Mesenteric fat pad (tissue), 1 donor: ENCODE measurements at places on chromosomes 5 and 9.

GRCh38 chr9:69153707-69154521, 20.2 kb upstream of the TJP2 start:
- no peak for DNase-seq

GRCh38 chr5:58261605-58262004, 198.3 kb downstream of the PLK2 start:
- no peak for DNase-seq

- DNase-seq: no peak
Observed at GRCh38 chr5:36948041-36948440, 71.5 kb downstream of the NIPBL start.

DNA sequence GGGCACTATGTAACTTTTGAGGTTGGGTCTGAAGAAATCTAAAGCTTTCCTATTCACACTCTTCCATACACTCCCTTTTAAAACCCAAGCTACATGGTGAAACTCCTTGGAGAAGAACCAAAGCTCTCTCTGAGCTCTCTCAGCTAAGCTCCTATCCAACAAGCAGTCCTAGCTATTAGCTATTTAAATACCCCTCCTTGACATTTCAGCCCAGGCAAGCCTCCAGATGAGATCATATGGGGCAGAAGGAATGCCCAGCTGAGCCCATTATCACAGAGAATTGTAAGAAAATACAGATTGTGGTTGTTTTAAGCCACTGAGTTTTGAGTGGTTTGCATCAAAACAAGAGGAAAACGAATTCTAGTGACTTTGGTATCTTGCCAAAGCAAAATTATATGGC, 15.2 kb downstream of the HSPB3 start:
- no peak for DNase-seq

DNA sequence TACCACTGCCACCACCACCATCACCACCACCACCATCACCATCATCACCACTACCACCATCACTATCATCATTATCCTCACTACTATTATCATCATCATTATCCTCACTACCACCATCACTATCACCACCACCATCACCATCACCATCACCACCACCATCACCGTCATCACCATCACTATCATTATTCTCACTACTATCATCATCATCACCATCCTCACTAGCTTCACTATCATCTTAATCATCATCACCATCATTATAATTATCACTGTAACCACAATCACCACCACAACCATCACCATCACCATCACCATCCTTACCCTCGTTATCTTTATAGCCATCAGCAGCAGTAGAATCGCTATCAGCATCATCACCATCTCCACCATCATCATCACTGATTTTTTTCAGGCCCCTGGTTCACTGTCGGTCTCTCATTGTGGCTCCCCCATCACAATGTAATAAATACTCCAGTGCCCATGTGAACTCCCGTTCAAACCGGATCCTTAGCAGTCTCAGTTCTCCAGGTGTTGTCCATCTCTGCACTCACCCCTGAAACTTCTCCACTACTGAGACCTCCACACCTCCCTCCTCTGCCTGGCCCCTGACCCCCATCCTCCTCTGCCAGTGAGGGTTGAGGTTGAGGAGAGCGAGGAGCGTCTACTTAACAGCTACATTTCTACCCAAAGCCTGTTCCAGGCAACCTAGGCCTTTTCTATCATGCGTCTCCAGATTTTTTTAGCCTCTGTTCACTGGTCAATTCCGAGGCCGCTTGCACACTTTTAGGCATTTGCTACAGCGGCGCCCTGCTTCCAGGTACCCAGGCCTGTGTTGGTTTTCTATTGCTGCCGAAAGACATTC, 238.2 kb downstream of the PBX3 start:
- peak; percentile 24 for DNase-seq

DNA sequence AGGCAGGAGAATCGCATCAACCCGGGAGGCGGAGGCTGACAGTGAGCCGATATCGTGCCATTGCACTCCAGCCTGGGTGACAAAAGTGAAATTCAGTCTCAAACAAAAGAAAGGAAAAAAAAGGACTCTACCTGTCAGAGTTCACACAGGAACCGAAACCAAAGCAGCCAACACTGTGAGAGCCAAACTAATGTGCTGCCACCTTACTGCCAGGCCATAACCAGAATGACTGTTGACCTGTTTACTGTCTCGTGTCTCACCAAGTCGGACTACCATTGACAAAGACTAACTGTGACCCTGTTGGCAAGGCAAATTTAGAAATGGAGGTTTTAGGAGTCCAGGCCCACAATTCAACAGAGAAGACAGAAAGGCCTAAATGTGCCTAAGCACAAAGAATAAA, 112.4 kb downstream of the ANXA2R start:
- no peak for DNase-seq

DNA sequence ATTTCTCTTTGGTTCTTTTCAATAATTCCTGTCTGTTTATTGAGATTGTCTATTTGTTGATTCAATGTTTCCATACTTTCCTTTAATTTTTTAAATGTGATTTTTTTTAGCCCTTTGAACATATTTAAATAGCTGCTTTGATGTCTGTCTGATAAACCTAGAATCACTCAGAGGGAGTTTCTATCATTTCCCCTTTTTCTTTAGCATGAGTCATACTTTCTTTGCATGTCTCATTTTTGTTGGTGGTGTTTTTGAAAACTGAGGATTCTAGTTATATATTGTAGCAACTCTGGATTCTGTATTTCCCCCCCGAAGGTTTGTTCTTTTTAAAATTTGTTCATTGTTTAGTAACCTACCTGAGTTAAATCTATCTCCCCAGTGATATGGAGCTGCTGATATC, 24.2 kb upstream of the ZNF618 start:
- no peak for DNase-seq

GRCh38 chr5:116388564-116389258, 185.9 kb downstream of the SEMA6A start:
- DNase-seq: no peak

DNA sequence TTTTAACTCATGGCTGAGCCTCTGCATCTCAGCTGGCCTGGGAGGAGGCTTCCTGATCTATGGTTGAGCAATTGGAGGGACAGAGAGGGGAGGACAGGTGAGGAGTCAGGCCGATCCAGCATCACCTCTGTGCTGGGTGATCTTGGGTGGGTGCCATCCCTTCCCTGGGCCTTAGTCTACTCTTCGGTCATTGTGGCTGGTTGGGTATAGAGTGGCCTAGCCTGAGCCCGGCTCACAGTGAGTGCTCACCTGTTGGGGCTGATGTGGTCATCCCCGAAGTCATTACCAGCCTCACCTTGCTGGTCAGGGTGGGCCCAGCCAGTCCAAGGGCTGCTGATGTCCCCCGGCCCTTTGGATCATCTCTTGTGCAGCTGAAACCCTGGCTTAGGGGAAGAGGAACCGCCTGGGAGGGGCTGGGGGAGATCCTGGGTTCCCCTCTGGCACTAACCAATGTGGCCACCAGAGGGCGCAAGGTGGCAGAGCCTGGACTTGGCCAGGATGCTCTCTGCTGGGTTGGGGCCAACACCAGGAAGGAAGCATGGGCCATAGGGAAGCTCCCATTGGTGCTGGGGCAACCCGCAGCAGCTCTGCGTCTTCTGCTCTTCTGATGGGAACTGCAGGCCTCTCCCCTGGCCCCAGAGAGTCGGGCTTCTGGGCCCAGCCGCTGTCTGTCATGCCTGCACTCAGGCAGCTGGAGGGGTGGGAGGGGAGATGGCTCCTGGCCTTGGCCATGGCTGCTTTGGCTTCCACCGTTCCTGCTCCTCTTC, 17.3 kb upstream of the ODF2 start:
- DNase-seq: peak; percentile 95

GRCh38 chr5:32436553-32437242, 7.8 kb downstream of the ZFR start:
- DNase-seq: no peak

- no peak for DNase-seq
Observed at GRCh38 chr9:76415731-76416130, 21.5 kb upstream of the RFK start.

DNA sequence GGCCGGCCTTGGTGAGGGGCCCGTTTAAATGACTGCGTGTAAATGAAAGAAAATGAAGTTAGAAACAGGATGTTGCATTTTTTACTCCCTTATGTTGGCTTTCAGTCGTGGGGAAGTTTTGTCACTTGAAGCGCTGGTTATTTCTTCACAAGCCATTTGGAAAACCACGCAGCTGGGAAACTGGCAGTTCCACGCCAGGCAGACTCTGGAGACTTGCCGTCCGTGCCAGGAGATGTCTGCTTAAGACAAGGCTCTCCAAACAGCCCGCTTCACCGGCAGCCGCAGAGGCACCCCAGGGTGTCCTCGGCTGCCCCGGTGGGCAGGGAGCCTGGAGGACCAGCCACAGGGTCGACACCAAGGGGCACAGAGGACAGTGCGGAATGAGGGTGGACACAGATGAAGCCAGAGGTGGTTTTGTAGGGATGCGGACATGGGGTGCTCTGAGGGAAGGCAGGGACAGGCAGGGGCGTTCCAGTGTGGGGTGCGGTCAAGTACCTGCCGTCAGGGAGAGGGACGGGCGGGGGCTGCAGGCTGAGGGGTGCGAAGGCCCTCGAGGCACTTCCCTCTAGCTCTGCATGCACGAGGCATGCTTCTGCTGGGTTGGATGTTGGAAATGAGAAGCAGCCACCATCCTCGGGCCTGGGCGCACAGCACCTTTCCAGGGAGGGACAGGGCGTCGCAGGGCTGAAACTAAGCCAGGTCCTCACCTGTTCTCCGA, 11.1 kb upstream of the AJM1 start:
- DNase-seq: no peak

- no peak for DNase-seq
Observed at GRCh38 chr5:123412206-123412605, 11.0 kb downstream of the CEP120 start.

DNA sequence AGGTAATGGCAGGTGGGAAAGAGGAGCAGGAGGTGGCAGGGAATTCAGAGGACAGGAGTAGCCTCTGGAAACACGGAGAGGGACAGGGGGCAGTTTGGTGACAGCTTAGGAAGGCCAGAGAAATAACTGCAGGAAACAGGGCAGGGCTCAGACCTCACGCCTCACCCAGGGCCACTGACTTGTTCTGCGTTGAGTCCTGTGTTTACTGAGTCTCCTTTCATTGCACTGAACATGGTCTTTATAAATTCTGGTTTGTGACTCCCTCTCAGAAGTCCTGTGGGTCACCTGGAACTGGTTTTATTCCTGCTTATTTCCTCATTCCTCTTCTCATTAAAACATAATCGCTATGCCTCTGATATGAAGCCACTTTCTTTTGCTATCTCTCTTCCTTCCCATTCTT, 55.2 kb upstream of the ZNF622 start:
- no peak for DNase-seq

DNA sequence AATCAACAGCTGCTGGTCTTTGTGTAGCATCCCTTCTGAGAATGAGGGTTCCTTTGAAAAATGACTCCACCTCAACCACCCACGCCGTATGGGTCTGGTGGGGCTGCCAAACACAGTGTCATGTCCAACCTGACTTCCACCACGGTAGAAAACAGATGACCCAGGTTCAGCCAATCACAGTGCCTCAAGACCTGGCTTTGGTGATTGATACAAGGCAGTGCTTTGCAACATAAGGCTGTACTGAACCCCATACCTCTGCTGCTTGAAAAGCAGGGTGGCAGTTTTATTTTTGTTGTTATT, 11.5 kb upstream of the TGFBR1 start:
- no peak for DNase-seq

GRCh38 chr5:172745838-172746237, 25.2 kb downstream of the DUSP1 start:
- no peak for DNase-seq

DNA sequence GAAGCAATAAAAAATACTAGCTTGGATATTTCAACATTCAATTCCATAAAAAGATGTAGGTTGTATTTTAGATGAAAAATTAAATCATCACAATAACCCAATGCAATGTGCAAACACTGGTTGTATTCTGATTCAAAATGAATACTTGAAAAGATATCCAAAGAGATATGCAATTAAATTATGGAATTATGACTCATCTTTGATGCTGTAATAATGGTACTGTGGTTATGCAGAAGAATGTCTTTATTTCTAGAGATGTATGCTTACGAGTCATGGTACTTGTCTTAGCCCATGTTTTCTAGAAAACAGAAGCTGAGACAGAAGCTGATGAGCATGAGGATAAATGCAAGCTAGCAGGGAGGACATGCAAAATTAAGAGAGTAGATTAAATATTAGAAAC, 1941.4 kb upstream of the NUDT12 start:
- DNase-seq: no peak

- no peak for DNase-seq
Observed at GRCh38 chr5:89106480-89106879, 223.5 kb upstream of the MEF2C start.

GRCh38 chr5:171850324-171850947, 64.8 kb downstream of the SMIM23 start:
- no peak for DNase-seq

DNA sequence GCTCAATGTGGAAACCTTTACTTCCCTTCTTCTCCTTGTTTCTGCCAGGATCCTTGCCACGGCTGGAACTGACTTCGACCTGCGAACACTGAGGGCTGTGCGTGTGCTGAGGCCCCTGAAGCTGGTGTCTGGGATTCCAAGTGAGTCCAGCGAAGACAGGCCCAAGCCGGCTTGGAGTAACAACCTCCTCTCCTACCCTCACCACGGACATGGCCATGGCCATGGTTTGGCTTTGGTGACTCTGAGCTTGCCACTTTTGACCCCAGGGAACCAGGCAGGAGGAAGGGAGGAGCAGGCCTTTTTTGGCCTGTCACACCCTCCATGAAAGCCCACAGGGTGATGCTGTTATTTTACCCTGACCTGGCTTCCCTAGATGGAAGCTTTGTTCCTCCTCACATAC, 35.5 kb downstream of the CACNA1B start:
- no peak for DNase-seq

DNA sequence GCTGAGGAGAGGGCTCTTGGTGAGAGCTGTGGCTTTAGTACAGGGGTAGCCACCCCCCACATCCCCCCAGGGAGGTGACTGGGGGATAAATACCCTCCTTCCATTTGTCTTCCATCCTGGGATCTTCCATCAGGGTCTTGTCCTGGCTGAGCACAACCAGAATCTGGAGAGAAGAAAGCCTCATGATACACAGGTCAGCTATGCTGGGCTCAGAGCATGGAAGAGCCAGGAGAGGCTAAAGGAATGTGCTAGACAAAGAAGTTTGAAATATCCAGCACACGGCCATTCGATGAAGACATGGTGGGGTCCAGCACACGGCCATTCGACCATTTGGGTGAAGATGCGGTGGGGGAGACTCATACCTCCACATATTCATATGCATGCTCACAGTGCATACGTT, 30.0 kb downstream of the ROPN1L start:
- DNase-seq: no peak

DNA sequence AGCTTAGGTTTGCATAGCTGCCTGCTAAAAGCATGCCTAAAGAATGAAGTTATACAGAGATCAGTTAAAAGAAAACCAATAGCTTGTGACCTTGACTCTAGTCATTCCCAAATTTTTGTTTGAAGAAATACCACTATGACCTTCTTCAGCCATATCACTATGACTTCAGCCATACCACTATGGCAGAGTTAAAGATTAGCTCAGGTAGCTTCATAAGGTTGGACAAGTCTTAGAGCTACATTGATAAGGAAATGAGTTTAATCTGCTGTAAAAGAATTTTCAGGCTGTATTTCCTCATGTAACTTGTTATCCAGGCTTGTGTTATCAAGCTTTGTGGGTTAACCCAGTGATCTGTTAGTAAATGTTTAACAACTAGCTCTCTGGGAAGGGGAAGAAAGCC, 30.7 kb downstream of the C6 start:
- no peak for DNase-seq
